WERI-Rb-1 (cell line): ENCODE measurements at places on chromosomes 5 and 9.

- no peak for DNase-seq
These were observed 91.8 kb upstream of the ZNF366 start for GRCh38 chr5:72599065-72599433.

DNA sequence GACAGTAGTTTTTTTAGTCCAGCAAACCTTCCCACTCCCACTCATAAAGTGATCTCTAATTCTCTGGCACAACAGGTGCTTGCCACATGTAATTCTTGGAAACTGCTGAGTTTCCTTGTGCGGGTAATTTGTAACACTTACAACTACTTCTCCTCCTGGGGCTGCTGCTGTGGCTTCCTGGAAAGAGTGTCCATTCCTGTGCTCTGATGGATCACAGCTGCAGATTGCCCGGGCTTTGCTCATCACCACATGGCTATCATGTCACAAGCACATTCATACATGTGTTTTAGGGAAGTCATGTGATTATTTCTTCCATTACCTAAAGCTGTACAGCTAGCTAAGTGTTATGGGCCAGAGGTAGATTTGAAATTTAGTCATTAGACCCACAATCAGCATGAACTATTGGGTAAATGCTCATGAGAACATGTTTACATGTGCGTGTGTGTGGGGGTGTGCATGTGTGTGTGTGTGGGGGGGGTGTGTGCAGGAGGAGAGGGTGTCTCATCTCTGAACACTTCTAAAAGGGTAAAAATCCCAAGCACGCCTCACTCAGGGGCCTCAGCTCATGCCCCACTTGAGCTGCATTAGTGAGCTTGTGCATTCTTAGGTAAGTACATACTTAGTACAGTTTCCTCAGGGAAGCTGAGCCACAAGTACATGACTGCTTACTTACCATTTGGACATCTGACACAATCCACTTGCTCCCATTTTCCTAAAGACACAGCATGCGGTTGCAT is 118.1 kb upstream of the CCDC112 start:
- DNase-seq: no peak

DNA sequence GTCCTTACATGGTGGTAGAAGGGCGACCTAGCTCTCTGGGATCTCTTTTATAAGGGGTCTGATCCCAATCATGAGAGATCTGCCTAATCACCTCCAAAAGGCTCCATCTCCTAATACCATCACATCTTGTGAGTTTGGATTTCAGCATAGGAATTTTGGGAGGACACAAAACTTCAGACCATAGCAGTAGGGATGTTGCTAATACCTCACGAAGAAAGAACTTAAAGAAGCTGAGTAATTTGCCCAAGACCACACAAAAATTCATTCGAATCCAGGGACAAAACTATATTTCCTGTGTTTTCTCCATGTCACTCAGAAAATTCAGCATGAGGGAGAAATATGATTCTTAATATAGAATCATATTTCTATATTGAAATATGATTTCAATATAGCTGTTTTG is 32.7 kb downstream of the MTAP start:
- no peak for DNase-seq

- no peak for DNase-seq
These were observed 1.9 kb downstream of the RASEF start for GRCh38 chr9:83061036-83061435.

- no peak for DNase-seq
These were observed 823 bp upstream of the PRDM6 start for GRCh38 chr5:123088031-123088805.

- DNase-seq: no peak
These were observed 98.7 kb downstream of the SLC24A2 start for GRCh38 chr9:19690128-19690527.

GRCh38 chr9:133282464-133283238 is 7.7 kb upstream of the ABO start:
- no peak for DNase-seq

- no peak for DNase-seq
These were observed 25.1 kb downstream of the ADAMTSL1 start for GRCh38 chr9:18499062-18499461.

DNA sequence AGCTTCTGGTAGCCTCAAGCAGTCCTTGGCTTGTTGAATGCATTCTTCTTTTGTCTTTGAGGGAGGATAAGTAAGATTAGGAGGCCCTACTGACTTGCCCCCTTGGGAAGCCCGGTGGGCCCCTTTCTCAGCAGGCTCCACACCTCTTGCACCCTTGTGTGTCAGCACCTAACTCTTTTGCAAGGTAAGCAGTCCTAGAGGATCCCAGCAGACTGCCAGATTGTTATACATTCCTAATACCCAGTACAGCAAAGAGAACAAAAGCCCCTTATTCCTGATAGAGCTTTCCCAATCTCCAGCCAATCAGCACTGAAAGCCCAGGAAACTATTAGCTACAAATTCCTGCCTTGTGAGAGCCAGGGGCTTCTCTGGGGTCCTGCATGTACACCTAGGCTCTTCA is 152.8 kb downstream of the RAB3C start:
- DNase-seq: no peak

DNA sequence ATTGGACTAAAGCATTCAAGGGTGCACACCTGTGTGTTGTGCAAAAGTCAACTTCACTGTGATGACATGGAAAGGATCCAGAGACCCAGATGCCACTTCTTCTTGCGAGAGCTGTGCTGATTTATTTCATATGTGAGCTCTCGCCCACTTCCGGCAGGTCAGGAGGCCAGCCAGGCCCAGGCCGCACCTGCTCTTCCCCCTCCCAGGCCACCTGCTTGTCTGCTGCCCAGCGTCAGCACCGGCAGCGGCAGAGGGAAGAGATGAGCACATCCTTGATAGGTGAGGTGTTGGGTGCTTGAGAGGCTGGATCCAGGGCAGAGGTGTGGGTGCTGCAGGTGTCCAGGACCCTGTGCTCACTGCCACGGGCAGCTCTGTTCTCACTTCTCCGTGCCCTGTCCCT is 242.9 kb downstream of the FANCC start:
- no peak for DNase-seq

DNA sequence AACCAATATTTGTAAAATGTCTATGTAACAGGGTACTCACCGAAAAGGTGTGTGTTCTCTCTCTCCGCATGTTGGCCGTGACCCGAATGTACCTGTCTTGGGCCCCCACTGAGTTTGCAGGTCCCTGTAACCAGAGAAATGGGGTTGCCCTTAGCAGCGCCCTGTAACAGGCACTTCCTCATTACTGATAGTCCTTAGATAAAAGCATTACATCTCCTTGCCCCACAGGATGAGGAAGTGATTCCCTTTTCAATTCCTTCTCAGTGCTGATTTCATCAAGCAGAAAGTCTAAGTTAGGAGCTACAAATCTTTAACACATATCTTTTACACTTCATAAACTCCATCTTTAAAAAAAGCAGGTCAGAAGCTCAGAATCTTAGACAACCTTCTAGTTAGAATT is 15.2 kb upstream of the HMHB1 start:
- no peak for DNase-seq

GRCh38 chr9:99040911-99041582 is 63.9 kb upstream of the TGFBR1 start:
- no peak for DNase-seq

DNA sequence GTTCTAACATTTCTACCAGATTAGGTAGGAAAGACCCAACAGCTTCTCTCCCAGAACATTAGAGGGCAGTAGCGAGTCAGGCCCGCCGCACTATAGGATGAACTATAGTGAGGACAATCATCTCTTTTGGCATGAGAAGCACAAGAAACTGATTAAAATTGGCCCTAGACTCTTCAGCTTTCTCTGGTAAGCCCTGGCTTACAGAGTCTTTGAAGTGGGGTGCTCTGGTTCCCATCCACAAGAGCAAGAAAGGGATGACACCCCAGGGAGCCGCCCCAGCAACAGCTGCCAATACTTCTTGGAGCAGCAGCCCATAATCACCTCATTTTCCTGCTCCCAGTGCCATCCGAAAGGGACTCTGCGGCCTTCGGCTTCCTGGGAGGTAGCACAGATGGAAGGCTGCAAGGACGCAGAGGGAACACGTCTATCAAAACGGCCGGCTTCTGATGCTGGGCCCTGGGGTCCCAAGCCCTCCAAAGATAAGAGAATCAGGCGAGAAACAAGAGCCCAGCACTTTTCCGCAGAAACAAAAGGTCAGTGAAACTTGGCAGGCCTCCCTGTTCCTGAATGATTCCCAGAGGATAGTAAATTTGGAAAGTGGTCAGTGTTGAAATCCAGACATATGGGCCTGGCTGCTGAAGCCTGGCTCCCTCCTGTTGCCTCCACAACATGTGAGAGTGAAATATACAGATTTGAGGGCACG is 69.3 kb downstream of the HSD17B3 start:
- peak; percentile 58 for DNase-seq

GRCh38 chr5:65906256-65906655 is 20.1 kb upstream of the ERBIN start:
- DNase-seq: no peak

GRCh38 chr5:122076669-122077365 is 1.2 kb downstream of the LOX start:
- DNase-seq: peak; percentile 90

GRCh38 chr9:127049581-127049980 is 72.9 kb downstream of the ANGPTL2 start:
- DNase-seq: no peak

GRCh38 chr5:73121119-73121463 is 716 bp downstream of the TMEM171 start:
- DNase-seq: no peak

DNA sequence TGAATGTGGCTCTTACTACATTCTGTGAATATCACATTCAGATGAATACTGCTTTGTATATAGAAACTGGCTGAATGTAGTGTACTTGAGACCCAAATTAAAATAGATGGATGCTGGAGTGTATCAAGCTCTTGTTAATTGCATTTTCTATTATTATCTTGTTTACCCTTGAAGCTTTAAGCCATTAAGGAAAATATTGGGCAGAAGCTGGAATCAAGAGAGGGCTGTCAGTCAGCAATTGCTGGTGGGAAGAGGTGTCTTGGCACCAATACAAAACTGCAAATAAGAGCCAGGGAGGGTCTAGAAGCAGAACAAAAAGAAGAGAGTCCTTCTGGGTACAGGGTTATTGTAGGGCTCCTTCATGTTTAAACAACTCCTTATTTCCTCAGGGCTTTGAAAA is 38.8 kb downstream of the MUSK start:
- DNase-seq: no peak

DNA sequence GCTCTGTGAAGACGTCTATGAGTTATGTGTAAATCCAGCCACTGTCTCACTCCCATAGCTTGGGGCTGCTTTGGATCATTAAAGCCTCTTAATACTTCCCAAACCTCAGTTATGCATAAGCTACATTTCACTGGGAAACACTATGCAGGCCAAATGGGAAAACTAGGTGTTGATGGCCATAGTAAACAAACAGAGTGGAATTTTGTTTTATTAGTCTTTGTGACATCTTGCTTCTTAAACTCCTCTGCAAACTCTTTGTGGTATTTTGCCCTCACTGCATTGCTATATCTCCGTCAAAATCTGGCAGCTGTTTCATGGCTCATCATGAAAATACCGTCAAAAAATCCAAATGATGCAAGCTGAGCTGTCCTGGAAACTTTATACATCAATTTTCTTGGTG is 167.2 kb upstream of the HMHB1 start:
- DNase-seq: no peak

DNA sequence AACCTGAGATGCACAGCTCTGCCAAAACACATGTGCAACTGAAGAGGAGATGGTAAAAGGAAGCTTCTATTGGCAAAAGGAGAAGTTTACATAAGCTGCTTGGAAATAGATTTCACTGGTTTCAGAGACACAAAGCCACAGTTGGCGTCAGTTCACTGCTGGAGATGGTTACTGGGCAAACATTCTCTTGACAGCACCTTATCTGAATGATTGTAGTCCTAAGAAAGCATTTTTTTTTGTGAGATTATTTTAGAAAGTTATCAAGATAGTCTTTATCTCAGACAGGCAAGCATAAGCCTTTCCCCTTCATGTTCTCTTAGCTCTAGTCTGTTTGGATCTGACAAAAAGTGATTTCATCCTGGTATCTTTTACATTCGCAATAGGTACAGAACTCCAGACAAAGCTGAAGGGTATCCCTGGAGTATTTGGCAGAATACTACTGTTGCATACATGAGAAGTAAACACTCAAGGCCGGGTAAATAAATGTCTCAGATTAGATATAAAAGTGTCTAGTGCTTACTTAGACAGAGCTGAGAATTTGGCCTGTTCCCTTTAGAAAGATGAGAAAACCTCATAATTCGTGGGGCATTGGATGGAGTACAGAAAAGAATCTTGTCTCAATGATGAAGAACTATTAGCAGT is 1668.0 kb upstream of the NUDT12 start:
- DNase-seq: no peak

GRCh38 chr5:94407023-94407422 is 211.4 kb downstream of the KIAA0825 start:
- peak; percentile 15 for DNase-seq

DNA sequence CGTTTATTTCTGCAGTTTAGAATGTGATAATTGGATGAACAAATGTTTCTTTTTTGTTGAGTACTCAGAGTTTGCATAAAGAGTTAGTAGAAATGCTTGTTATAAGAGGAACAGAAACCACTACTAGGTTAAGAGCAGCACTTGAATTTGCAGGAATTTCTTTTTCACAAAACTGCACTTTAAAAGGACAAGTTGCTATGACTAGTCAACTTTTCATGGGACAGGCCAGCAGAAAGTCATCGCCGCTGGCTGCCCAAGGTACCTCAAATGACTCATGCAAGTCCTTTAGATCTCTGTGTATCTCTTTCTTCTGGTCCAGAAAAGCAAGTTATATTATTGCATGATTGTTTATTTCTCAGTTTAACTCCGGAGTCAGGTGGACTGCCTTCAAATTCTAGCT is 97.3 kb upstream of the HMHB1 start:
- DNase-seq: no peak

DNA sequence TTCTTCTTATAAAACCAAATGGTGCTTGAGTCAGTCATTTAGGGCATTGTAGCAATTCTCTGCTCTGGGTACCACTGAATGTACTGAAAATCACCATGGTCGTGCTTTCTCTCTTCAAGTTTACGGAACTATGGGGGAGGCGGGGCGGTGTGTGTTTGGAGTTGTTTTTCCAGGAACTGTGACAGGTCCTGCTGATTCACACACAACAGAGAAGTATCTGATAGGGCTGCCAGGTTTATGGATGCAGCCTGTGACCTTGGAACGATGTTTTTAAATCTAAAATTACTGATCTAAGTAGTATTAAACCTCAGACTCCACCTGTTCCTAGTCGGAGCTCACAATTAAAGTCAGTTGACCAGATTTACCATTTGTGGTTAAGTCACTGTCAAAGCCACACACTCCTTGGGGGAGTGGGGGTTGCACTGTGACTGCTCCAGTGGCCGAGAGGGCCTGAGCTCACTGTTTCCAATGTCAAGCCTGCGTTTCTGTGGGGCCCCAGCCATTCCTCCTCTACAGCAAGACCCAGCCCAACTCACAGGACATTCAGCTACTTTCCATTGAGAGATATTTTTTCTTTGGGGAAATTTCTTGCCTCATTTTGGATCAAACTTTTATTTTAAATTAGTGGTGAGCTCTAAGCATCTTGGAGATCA is 44.4 kb downstream of the GADD45G start:
- peak; percentile 29 for DNase-seq

GRCh38 chr5:67081261-67081660 is 115.3 kb downstream of the CD180 start:
- no peak for DNase-seq

DNA sequence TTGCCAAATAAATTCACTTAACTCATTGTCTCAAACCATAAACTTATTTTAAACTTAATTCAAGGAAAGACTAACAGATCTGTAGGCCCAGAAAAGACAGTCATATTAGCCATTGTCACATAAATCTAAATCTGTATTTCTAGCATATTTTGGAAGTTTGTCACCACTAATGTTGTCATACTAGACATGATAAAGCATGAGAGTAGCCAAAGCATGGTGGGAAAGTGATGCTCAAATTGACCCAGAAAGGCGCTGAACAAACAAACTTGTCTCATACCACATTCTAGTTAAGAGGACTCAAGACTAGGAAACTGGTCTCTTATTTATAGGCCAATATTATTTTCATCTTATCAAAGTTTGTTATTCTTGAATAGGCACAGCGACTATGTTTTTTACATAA is 99.4 kb downstream of the VCAN start:
- DNase-seq: no peak
